ENCODE measurements at places on chromosomes 2 and 18.

DNA sequence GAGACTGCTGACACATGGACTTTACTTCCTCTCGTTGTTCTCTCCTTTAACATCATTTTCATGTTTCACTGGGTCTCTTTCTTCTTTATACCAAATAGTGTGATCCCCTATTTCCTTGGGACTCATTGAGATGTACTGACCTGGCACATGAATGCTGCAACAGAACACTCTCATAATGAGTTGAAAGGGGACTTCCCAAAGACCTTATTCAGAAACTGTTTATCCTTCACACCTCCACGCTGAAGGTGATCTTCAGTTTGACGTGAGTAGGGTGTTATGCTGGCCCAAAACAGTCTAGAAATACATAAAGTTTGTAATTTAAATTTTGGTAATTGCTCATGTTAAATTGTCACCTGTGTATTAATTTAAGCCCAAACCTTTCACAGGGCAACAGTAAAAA is 1096.8 kb upstream of the GYPC start:
- DNase-seq: no peak

DNA sequence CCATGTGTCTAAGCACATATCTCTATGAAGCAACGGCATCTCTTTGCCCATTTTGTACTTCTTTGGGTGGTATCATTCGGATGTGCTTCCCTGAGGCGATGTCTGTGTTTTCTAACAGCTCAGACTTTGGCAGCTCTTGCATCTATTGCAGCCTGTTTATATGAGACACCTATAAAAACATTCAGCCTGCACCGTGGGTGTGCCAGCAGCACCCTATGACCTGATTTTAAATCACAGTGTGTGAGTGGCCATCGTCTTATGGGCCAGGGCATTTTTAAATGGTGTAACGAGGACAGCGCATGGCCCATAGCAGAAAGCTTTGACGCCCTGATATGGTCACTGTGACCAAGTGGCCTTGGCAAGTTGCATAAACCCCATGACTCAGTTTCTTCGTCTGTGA is 12.9 kb downstream of the NPAS2 start:
- no peak for DNase-seq

DNA sequence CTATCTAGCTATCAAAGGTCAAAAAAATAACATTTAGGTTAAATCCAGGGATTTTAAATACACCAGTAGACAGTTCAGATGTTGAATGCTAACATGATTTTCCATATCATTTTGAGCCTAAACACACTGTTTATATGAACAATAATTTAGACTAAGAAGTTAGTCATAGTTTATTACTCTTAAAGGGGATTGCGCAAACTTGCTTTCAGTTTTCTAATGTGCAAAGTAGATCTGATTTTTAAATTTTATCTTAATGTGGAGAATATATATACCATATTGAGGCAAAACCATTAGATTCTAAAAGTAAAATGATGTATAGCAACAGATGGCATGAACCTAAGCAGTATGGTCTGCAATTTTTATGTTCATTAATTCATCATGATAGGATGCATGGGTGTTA is 76.6 kb downstream of the CDH7 start:
- no peak for DNase-seq

- DNase-seq: peak; percentile 21
Observed at GRCh38 chr2:24492421-24493279, 1.6 kb downstream of the NCOA1 start.

GRCh38 chr2:125313806-125314205 is 1288.7 kb downstream of the CNTNAP5 start:
- no peak for DNase-seq

- no peak for DNase-seq
Observed at GRCh38 chr2:214103276-214104001, 307.4 kb upstream of the VWC2L start.

DNA sequence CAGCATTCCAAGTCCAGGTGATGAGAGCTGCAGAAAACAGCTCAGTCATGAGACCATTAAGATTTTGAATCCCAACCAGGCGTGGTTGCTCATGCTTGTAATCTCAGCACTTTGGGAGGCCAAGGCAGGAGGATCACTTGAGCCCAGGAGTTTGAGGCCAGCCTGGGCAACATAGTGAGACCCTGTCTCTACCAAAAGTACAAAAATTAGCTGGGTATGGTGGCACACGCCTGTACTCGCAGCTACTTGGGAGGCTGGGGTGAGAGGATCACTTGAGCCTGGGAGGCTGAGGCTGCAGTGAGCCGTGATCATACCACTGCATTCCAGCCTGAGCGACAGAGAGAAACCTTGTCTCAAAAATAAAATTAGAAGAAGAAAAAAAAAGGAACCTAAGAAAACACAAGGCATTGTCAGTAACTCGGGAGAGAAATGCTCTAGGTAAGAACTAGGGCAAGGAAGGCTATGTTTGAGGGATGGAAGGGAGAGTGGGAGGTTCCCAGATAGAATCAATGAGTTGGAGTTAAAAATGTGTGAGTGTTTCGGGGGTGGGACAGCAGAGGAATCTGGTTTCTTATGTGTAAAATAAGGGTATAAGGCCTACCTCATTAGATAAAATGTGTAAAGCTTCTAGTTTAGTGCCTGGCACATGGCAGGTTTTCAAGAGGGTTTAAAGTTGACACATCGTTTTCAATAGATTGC is 23.3 kb upstream of the MTA3 start:
- DNase-seq: no peak

DNA sequence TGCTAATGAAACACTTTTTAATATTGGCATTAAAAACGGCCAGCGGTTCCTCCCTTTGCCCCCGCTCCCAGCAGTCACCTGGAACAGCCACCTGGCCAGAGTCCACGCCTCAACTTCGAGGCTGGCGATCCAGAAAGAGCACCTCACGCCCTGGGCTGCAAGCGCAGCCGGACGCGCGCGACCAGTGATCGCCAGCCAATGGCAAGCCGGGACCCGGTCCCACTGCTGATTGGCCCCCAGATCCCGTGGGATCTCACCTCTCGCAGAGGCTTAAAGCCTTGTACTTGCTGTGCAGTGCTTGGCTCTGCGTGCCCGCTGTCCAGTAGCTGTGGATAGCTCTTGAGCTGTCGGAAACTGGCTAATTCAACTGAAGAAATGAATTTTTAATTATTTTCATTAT is 4.1 kb upstream of the RBM45 start:
- DNase-seq: no peak

DNA sequence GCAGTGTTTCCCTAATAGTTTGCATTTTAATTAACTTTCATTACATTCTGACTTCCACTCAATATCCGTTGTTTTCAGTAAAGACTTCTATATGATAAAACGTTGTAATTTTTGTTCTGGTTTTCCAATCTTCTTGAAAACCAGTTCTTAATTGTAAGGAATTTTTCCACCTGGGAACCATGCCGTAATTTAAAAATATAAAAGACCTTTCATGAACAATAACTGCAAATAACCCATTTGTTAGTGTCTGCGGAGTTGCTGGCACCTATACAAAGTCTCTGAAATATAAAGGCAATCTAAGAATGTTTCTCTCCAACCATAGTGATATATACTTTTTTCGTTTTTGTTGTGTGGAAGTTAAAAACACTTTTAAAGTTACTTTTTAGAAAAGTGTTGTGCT is 7.7 kb upstream of the SATB2 start:
- DNase-seq: no peak

GRCh38 chr2:223214394-223215253 is 162.6 kb downstream of the KCNE4 start:
- no peak for DNase-seq

DNA sequence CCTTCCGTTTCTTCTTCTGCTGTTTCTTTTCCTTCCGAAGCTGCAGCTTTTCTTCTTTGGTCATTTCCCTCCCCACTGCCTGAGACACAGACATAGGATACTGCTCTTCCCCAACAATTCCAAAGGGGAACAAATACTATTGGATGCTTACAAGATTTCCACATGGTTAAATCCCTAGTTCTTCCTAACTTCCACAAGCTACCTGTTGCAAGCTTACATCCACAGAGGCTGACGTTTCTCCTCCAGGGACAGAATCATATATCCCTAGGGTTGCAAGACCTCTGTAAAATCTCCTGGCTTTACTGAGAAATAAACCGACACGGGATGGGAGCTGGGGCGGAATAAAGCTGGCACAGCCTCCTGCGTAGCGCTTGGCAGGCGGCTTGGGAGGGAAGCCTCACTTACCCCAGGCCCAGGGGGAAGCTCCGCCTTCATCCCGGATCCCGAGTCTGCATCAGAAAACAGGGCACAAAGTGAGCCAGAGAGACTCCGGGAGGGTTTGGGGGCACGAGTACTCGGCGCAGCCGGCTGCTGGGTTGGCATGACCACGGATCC is 590 bp downstream of the EIF2B4 start:
- peak; percentile 41 for DNase-seq

- no peak for DNase-seq
Observed at GRCh38 chr2:106531676-106532214, 44.6 kb downstream of the CD8B2 start.

- no peak for DNase-seq
Observed at GRCh38 chr2:1610096-1610485, 134.2 kb downstream of the PXDN start.

Measured in fibroblast of skin of right quadriceps (primary cell).